ENCODE measurements at places on chromosomes 11 and 22.

DNA sequence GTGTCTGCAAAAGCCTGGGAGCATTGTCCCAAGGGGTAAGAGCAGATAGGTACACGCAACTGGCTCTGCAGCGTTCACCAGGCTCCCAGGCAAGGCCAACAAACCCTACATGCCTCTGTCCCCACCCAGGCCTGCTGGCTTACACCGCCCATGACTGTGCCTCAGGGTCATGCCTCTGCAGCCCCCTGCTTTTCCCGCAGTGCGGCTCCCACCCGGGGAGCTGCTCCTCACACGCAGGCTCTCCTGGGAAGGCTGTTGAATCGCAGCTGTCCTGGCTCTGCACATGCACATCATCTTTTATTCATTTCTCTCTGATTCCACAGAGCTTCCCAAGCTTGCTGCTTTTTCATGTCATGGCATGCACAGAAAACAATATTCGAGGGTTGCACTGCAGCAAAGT is 29.2 kb upstream of the B3GAT1 start:
- no peak for DNase-seq

DNA sequence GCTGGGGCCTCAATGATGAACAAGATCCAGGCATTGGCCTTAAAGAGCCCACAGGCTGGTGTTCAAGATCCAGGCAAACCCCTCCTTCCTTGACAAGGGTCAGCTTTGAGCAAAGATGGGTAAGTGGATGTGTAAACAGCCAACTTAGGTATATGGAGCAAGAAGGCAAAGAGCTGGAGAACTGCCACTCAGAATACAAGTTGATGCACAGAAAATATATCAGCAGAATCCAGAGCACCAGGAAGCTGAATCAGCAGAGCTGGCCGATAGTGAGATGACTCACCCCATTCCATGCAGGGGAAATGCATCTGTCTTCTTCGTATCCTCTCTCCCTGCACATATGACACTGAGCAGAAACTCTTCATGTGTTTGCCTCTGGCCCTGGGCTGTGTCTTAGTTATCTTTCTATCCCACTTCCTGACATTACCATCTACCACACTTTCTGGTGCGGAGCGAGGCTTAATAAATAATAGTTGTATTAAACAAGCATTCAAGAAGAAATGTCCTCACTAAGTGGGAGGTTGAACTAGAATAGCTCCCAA is 57.8 kb downstream of the ENDOD1 start:
- no peak for DNase-seq

DNA sequence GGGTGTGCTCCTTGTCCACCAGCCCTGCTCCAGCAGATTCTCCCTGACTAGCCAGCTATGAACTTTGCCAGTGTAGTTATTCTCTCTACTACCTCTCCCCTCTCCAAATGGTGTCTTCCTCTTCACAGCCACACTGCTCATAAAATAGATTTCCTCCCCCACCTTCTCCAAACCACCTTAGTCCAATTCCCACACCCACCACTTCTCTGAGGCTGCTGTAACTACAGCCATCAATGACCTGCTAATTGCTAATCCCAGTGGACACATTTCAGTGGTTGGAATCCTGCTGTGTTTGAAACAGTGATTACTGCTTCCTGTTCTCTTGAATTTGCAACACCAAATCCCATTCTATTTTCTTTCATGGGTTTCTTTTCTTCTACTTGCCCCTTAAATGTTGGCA is 23.4 kb downstream of the SYT9 start:
- DNase-seq: no peak

DNA sequence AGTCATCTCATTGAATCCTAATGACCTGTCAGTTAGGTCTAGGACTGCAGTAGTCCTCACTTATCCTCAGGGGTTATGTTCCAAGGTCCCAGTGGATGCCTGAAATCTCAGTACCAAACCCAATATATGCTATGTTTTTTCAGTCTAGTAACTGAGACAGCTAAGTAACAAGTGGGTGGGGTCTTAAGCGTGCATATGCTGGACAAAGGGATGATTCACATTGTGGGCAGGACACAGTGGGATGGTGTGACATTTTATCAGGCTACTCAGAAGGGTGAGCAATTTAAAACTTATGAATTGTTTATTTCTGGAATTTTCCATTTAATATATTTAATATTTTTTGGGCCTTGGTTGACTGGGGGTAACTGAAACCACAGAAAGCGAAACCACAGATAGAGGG is 29.0 kb downstream of the DDX10 start:
- DNase-seq: no peak

- DNase-seq: no peak
Observed at GRCh38 chr22:22693531-22693884, 49.1 kb downstream of the GGTLC2 start.

GRCh38 chr11:134883484-134883883 is 471.4 kb upstream of the B3GAT1 start:
- no peak for DNase-seq

- DNase-seq: no peak
Observed at GRCh38 chr22:47672526-47672925, 910.1 kb downstream of the TBC1D22A start.

- DNase-seq: no peak
Observed at GRCh38 chr22:33188326-33188725, 130.1 kb upstream of the SYN3 start.

GRCh38 chr11:86469491-86470388 is 95.1 kb downstream of the CCDC81 start:
- no peak for DNase-seq

All from NCI-H345 (cell line).